ENCODE measurements at places on chromosomes 12 and 14.

- DNase-seq: no peak
Measured at GRCh38 chr12:79973801-79974200, 38.9 kb upstream of the PPP1R12A start.

GRCh38 chr12:105040476-105040875, 43.8 kb downstream of the ALDH1L2 start:
- no peak for DNase-seq

DNA sequence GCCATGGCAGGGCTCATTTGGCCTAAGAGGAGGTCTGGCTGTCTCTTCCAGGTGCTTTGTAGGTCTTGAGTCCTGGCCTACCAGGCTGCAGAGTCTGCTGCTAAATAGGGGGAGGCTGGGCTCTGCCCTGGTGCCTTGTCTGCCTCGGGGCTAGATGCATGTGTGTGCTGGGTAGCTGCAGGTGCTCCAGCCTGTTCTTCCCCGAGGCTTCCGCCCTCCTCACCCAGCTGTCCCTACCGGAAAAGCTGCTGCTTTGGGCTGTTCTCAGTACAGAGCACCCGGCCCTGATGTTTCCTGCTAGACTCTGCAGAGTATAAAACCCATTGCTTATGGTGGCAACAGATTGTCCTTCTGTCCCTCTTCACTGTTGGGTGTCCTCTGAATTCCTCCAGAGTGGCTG, 37.7 kb downstream of the RAB35 start:
- DNase-seq: no peak

- DNase-seq: peak; percentile 56
Measured at GRCh38 chr14:99415496-99416281, 65.0 kb downstream of the SETD3 start.

- DNase-seq: no peak
Measured at GRCh38 chr14:80798211-80798610, 143.3 kb downstream of the CEP128 start.

DNA sequence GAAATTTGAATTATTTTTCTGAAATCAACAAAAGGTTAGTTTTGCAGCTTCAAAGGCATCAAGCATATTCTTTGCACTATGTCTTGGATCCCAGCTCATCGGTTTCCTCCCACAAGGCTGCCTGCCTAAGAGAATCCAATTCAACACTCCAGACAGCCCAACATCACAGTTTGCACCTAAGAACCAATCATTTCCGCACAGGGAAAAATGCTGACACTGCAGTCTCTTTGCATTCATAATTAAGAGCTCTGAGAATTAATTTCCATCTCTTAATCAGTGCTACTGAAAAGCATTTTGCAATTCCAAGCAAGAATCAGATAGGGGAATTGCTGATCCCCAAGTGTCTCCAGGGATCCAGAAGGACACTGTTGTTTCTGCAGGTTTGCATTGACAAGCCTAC, 175.9 kb downstream of the PIWIL1 start:
- DNase-seq: no peak

DNA sequence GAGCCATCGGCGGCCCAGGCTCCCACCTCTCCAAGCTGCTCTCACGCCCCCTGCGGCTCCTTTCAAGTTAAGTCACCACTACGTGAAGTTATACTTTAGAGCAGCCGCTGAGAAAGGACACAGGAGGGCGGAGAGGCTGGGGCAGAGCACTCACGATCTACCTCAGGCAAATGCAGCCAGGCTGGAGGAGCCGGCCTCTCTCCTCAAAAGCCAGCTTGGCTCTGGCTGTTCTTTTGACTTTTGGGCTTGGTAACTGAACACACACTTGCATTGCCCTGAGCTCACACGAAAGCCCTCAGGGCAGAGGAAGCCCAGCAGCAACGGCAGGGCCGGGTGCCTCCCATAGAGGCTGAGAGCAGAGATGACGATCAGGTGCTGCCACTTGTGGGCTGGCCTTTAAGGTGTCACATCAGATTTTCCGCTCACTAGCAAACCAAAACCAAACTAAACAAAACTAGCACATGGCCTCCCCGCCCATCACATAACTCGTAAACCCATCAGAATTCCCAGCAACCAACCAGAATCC, 75.2 kb downstream of the PITPNM2 start:
- no peak for DNase-seq

DNA sequence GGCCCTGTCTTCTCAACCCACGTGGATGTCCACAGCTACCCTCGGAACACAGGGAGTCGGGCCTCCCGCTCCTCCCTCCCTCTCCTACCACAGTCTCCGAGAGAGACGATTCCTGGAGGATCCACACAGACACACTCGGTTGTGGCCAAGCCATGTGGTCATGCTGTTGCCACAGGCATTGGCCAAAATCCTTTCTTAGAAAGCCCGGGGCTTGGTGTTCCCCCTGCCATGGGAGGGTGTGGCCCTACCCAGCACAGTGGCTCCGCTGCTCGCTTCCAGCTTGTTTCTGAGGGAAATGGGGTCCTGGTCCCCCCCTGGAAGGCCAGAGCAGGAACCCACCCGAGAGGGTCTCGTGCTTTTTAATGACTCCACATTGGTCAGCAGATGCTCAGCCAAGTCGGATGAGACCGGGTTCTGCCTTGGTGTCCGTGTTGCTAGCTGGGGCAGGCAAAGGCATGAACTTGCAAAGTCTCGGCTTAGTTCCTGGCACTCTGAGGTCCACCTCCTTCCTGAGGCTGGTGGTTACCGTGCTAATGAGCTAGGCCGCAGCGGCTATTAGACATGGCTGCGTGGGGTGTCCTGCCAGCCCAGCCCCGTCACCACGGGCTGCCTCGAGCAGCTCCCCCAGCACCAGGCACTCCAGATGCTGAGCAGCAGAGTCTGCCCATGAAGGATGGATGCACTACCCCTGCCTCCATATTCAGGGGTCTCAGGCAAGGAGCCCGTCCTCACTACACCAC, 46.8 kb upstream of the MEG3 start:
- DNase-seq: no peak

DNA sequence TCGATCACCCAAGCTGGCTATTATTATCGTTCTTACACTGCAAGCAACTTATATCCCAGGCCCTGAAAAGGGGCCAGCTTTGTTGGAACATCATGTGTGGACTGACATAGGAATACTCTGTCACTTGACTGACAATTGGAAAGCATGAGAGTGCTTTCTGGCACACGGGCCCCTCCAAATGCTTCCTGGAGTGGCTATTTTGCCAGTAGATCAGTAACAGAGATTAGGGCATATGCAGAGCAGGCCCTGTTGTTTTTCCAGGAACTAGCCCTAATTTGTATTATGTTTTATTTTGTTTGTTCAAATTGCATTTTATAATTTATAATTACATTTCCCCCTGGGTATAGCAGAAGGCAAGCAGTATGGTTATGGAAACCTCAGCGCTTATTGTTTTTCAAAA, 170.1 kb upstream of the FRMD6 start:
- no peak for DNase-seq

GRCh38 chr12:31331242-31331641, 5.3 kb upstream of the SINHCAF start:
- no peak for DNase-seq

- DNase-seq: no peak
Measured at GRCh38 chr12:69071091-69071370, 138.1 kb upstream of the CPM start.

- DNase-seq: no peak
Measured at GRCh38 chr14:69532561-69533340, 41.9 kb downstream of the CCDC177 start.

GRCh38 chr14:68309616-68310015, 483.3 kb downstream of the ZFP36L1 start:
- DNase-seq: no peak

DNA sequence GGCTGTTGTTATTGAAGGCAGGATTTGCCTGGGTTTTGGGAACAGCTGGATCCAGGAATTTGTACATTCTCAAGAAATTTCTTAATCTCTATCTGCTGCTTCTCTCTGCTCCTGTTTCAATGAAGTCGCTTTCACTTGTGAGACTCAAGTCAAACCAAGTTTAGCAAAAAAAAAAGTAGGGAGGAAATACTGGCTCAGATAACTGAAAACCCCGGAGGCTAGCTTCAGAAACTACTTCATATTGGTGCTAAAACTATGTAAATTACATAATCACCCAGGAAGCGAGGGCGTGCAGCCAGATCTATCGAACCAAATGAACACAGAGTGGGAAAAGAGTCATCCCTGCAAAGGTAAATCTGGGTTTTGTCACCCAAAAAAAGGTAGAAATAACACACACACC, 68.3 kb upstream of the FICD start:
- DNase-seq: peak; percentile 14

DNA sequence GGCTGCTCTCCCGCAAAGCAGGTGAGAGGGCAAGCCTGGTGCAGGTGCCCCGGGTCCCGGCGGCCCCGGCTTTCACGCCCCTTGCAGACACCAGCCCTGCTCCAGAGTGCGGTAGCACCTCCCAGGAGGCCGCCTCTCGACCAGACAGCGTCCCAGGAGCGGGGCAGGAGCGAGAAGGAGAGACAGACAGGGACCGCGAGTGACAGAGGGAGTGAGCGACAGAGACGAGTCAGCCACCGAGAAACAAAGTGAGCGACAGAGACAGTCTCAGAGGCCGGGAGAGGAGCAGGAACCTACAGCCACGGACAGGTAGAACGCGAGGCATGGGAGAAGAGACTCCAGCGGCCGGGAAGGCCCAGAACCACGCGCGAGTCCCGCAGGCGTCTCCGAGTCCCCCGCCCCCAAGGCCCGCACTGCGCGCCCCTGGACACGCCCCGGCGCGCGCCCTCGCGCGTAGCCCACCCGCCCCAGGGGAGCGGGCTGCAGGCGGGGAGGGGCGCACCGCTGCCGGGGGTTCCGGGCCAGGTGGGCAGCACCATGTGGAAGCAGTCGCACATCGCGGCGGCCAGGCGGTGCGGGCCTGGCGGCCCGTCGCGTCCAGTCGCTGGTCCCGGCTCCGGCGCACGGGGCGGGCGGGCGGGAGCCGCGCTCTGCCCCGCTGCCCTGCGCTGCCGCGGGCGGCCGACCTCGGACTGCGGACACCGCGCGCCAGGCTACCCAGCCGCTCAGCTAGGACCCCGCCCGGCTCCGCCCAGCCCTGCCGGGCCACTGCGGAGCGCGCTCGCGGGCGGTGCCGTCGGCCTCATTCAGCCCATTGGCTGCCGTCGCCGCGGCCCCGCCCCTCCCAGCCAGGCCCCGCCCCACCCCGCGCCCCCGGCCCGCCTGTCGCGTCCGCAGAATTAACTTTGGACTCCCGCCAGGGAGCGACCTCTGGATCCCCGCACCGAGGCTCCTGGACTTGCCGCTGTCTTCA, at the start of gene AHNAK2:
Gene AHNAK2, minus strand, starts transcription at position 694 of the 973 bp plus-strand sequence. Its CDS starts 137 bp downstream, at position 557.
- DNase-seq: no peak

- DNase-seq: no peak
Measured at GRCh38 chr14:100815478-100816285, 10.2 kb upstream of the MEG3 start.

DNA sequence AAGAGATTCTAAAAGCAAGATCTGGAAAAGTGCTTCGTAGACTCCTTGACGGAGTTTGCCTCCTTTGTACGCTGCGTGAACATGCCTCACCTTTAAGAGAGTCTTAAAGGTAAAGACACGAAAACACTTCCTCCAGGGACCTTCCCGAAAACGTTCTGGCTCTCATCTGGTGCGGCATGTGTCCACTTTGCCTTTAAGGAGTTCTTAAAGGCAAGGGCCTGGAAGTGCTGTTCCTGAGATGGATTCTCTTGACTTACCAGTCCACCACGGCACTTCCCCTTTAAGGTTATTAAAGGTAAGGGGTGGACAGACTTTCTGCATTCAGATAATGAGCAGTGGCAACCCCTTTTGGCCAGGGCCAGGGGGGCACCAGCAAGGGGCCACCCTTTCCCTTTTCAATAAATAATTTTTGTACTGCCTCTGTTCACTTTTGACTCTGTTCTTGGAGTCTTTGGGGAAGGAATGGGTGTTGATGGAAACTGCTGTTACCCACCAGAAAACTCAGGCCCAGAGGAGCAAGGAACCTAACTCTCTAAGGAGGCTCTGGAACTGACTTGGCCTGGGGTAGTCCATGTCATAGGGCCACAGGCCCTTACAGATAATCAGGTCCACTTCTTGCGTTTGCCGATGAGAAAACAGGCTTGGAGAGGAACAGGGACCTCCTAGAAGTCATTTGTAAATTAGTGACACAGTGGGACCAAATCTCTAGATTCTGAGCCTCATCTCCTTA, 4.4 kb downstream of the REM2 start:
- no peak for DNase-seq

- DNase-seq: no peak
Measured at GRCh38 chr12:31219521-31219920, 106.4 kb downstream of the SINHCAF start.

DNA sequence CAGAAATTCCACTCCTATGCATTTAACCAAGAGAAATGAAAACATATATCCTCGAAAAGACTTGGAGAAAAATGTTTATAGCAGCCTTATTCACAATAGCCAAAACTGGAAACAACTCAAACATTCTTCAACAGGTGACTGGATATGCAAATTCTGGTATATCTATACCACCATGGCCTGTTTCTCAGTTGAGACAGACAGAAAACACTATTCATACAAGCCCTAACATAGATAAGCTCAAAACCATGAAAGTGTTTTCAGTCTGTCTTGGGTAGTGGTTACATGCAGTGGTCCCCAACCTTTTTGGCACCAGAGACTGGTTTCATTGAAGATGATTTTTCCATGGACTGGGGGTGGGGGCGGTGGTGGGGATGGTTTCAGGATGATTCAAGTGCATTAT, 83.8 kb downstream of the SRGAP1 start:
- no peak for DNase-seq

DNA sequence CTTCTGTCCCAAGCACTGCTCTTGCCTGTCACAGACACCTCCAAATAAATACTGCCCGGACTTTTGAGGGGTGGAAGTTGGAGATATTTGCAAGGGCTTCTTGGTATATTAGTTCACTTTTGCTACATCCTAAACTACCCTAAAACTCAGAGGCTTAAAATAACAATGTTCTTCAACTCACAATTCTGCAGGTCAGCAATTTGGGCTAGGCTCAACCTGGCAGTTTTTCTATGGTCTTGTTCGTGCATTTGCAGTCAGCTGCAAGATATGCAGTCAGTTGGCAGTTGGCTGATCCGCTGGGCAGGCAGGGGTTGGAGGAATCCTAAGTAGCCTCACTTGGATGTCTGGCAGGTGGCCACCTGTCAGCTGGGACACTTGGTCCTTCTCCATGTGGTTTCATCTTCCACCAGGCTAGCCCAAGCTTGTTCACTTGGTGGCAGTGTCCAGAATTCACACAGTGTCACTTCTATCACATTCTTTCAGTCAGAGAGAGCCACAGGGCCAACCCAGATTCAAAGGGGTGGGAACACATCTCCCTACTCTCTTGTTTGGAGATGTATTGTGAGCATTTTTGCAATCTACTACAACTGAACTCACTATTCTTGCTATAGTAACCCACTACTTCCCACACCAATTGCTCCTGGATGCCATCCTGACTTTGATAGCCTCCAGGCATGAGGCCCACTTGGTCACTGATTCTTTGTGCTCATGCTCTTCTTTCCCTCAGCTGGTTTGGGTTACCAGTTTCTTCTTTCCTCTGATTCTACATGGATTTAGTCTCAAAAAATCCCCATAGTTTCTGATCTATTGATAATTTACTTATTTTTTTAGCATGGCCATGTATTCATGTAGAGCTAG, 27.8 kb upstream of the CAPRIN2 start:
- no peak for DNase-seq

DNA sequence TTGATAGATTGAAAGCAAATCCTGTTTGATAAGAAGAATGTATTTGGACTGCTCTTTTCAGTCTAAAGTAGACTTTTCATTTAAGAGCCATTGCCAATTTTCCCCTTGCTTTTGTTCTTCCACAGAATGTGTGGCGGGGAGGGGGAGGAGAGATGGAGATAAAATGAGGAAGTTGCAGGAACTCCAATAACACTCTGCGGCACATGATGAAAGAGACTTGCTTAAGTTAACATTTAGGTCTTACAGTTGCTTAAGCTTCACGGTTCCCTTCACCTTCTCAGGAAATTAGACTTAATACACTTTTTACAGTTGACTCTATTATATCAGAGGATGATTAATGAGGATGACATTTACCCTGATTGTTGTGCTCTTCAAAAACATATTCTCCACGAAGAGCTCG, 537.3 kb downstream of the TMTC2 start:
- no peak for DNase-seq
